ENCODE measurements at places on chromosomes 1 and 21.

DNA sequence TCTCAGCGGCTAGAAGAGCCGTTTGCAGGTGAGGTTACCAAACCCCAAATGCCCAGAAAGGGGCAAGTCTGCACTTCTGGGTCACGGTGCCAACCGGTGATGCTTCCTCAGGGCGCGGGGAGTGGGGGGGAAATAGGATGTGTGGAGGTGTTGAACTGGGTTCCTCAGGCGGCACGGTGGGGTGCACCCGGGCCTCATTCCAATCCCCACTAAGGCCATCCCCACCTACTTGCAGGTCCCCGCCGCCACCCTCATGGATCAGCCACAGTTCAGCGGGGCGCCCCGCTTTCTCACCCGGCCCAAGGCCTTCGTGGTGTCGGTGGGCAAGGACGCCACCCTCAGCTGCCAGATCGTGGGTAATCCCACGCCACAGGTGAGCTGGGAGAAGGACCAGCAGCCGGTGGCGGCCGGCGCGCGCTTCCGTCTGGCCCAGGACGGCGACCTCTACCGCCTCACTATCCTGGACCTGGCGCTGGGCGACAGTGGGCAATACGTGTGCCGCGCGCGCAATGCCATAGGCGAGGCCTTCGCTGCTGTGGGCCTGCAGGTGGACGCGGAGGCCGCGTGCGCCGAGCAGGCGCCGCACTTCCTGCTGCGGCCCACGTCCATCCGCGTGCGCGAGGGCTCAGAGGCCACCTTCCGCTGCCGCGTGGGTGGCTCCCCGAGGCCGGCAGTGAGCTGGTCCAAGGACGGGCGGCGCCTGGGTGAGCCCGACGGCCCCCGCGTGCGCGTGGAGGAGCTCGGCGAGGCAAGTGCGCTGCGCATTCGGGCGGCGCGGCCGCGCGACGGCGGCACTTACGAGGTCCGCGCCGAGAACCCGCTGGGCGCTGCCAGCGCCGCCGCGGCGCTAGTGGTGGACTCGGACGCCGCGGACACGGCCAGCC, 3.9 kb downstream of the OBSCN start:
- DNase-seq: no peak

DNA sequence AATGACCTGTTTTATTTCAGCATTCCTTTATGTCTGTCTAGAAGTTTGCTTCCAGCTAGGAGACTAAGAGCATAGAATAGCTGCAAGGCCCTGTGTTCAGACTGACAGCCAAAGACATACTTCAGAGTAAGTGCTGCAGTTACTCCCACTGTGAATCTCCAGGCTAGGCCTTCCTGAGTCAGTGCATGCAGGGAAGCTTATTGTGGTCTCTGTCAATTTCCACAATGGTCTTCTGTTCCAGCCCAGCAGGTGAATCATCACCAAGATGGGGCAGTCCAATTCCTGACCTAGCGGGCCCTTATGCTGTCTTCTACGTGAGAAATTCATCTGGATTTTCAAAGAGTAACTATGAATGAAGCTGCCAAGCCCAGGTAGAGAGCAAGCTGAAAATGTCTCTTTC, 146.3 kb upstream of the C8B start:
- DNase-seq: peak; percentile 40

- peak; percentile 99 for DNase-seq
Observed at GRCh38 chr1:113811888-113812660, at the start of gene RSBN1. Gene RSBN1 (minus strand): TSS chr1:113812476. CDS start chr1:113812412, 64 bp downstream.

GRCh38 chr1:70364439-70364838, 9.9 kb upstream of the ANKRD13C start:
- no peak for DNase-seq

Data from G401 (cell line).